ENCODE measurements at places on chromosomes 12 and 14.

GRCh38 chr14:70753518-70753953 is 55.8 kb downstream of the MAP3K9 start:
- DNase-seq: no peak

DNA sequence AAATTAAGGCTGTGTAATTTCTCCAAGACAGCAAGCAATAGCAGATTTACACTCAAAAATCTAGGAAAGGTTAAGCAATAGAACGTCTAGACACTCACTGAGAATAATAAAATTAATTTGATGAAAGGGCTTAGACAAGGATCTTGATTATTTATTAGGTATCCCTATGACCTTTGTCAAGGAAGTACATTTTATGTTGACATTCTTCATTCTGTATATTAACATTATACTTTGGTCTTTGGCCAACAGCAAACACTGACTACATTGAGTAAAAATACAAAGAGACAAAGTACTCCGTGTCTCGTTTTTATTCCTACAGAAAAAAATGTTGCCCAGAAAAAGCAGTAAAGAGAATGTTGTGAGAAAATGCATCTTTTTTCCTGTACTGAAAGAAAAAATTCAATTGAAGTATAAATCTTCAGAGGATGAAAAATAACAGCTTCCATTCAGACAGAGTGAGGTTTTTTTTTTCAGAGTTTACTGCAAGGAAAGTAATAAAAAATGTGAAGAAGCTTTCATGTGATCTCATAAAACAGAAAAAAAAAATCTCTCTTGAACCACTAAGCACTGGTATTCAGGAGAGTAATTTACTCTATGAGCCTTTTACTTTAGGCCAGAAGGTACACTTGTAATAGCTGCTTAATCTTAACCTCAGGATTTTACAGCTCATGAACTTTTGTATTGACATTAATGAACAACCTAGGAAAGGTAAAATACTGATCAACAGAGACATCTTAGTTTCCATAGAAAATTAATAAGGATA is 605.0 kb downstream of the FSCB start:
- DNase-seq: no peak

GRCh38 chr12:24728366-24728765 is 220.5 kb downstream of the BCAT1 start:
- no peak for DNase-seq

DNA sequence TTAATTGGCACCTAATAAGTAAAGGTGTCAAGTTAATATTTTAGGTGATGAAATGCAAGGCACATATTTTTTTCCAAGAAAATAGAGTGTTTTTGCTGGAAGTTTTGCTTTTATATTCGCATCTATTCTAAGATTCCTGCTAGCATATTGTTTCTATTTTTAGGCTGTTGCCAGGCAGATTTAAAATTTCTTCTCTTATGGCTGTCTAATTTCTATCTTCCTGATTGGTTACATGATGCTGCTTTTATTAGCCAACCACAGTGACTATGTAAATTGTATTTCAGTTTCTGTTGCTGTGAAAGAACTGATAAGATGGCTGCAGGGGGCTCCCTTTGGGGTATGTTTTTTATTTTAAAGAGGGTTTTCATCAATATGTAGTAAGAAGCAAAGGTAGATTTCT is 42.7 kb downstream of the ATF7IP start:
- no peak for DNase-seq

DNA sequence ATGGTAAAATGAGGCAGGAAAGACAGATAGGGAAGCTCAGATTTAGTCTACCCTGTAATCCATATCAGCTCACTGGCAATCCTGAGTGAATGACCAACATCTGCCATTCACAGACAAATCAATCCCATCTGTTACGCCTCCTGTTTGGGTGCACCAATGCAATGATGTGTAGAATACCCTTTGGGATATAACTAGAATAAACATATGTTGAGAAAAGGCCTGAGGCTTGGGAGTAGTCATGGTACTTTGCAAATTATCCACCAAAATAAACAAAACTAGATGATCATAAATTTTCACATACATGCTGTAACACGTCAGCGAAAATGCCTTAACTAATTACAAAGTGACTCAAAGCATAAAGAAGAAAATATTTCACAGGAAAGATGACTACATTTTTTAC is 78.8 kb downstream of the KCNC2 start:
- peak; percentile 63 for DNase-seq

GRCh38 chr12:66851134-66851533 is 172.3 kb upstream of the GRIP1 start:
- no peak for DNase-seq
